Activated CD8-positive, alpha-beta T cell treated with anti-CD3 and anti-CD28 coated beads for 36 hours (primary cell): ENCODE measurements at places on chromosomes 2 and 18. TPM values are rescaled to one million over a fixed set of nuclear protein-coding genes. Genes with fewer than 3 reads are reported as not detected.

GRCh38 chr2:10285556-10286198 lies 17.0 kb upstream of the HPCAL1 start:
- no peak for DNase-seq
- no peaks in the 10 kb centered on the region for H3K36me3 ChIP-seq
- no peak overlapping the region for H3K27ac ChIP-seq
- H3K4me3 ChIP-seq = no peak overlapping the region
- peaks cover 6% of the 10 kb centered on the region for H3K4me1 ChIP-seq

DNA sequence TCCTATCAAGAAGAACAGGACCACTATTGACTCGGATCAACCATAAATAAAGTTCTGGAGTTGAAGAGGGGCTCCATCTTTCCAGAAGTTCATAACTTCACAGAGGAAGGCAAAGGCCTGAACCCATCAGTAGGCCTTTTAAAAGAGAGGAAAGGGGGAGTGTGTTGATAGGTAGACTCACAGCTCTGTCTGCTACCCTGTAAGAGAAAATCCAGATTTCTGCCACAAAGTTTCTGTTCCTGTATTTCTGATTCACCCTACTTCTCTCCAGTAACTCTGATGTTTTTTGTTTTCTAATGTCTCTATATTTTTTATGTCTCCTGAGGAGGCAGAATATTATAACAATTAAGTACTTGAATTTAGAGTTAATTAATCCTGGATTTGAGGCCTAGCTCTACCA lies 564.0 kb downstream of the TNS1 start:
- DNase-seq = no peak
- no peaks in the 10 kb centered on the region for H3K27me3 ChIP-seq
- H3K36me3 ChIP-seq = no peaks in the 10 kb centered on the region
- no peak overlapping the region for H3K27ac ChIP-seq

GRCh38 chr2:235851828-235852525 lies 316.2 kb downstream of the GBX2 start:
- no peaks in the 10 kb centered on the region for H3K36me3 ChIP-seq
- no peak overlapping the region for H3K4me3 ChIP-seq
- no peaks in the 10 kb centered on the region for H3K4me1 ChIP-seq
- H3K27me3 ChIP-seq = no peaks in the 10 kb centered on the region

DNA sequence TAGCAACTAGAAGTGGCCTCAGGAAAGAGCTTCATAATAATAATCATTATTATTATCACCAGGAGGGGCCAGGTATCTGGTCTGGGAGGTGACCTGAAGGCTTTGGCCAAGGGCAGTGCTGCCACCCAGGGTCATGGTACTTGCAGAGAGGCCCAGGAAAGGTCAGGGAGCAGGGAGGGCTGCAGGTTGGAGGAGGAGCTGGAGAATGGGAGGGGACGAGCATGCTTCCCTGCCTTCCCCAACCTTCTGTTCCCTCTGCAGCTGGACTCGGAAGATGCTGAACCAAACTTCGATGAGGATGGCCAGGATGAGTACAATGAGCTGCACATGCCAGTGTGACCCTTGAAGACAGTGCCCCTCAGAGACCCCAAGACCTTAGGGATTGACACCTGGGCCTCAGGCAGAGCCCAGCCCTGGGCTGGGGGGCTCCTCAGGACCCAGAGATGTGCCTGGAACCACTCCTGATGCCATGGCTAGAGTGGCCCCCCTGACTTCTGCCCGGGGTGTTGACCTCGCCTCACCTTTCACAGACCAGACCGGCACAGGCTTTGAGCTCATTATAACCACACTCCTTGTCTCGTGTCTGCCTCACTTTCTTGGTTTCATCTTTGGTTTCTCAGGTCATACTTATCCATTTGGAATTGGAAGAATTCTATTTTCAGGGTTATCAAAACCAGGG lies 14.1 kb downstream of the SLC4A3 start:
- H3K36me3 ChIP-seq = no peaks in the 10 kb centered on the region
- no peak overlapping the region for H3K27ac ChIP-seq
- H3K4me1 ChIP-seq = peaks cover 12% of the 10 kb centered on the region
- peaks cover 14% of the 10 kb centered on the region for H3K27me3 ChIP-seq
- no peak for DNase-seq
- no peak overlapping the region for H3K4me3 ChIP-seq

GRCh38 chr2:41872646-41873045 lies 175.2 kb upstream of the PKDCC start:
- no peaks in the 10 kb centered on the region for H3K36me3 ChIP-seq
- H3K27me3 ChIP-seq = no peaks in the 10 kb centered on the region

GRCh38 chr2:27431395-27431794 lies 3.0 kb downstream of the NRBP1 start:
- H3K36me3 ChIP-seq = peaks cover 40% of the 10 kb centered on the region
- H3K27ac ChIP-seq = peak overlapping the region; percentile 96
- peak; percentile 64 for DNase-seq
- peak overlapping the region; percentile 53 for H3K4me3 ChIP-seq

- peaks cover 33% of the 10 kb centered on the region for H3K27me3 ChIP-seq
- H3K4me3 ChIP-seq = no peak overlapping the region
- peak; percentile 67 for DNase-seq
- H3K36me3 ChIP-seq = no peaks in the 10 kb centered on the region
- H3K27ac ChIP-seq = no peak overlapping the region
Observed at GRCh38 chr18:48455555-48456478, 46.6 kb upstream of the ZBTB7C start.

DNA sequence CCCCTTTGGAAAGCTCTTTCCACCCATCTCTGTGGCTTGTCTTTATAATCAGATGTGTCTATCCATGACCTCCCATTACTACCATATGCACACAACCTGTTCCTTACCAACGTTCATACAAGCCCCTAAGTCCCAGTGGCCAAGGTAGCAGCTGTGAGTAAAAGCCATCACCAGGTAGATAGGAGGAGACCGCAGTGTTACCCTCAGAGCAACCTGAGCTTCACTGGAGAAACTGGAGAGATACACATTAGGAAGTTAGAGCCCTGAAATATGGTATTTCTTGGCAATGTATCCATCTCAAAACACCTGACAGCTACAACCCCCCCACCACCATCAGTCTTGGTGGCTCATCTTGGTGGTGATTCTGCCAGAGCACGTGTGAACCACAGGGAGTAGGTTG lies 26.0 kb downstream of the LOXHD1 start:
- H3K4me1 ChIP-seq = peaks cover 12% of the 10 kb centered on the region
- H3K27ac ChIP-seq = no peak overlapping the region
- H3K4me3 ChIP-seq = no peak overlapping the region
- no peaks in the 10 kb centered on the region for H3K36me3 ChIP-seq

DNA sequence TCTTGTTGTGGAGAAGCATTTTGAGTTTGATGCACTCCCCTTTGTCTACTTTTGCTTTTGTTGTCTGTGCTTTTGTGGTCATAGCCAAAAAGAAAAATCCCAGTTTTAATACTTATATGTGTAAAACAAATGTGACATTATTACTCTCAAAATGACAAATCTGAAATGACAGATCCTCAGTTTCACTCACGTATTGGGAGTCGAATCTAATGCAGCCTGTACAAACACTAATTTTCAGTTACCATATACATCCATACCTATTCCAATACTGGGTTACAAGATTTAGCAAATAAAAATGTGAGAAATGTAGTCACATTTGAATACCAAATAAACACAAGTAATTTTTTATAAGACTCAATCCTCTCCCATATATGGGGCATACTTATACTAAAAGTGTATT lies 148.2 kb upstream of the ZNF516 start:
- peaks cover 2% of the 10 kb centered on the region for H3K4me1 ChIP-seq
- DNase-seq = no peak
- H3K36me3 ChIP-seq = no peaks in the 10 kb centered on the region

DNA sequence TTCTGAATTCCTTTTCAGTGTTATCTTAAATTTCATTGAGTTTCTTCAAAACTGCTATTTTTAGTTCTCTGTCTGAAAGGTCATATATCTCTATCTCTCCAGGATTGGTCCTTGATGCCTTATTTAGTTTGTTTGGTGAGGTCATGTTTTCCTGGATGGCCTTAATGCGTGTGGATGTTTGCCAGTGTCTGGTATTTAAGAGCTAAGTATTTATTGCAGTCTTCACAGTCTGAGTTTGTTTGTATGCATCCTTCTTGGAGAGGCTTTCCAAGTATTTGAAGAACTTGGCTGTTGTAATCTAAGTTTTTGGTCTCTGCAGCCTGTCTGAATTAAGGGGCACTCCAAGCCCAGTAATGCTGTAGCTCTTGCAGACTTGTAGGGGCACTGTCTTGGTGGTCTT lies 249.3 kb downstream of the ZNF385B start:
- no peak overlapping the region for H3K27ac ChIP-seq
- no peak overlapping the region for H3K4me3 ChIP-seq
- no peaks in the 10 kb centered on the region for H3K36me3 ChIP-seq
- H3K27me3 ChIP-seq = peaks cover 3% of the 10 kb centered on the region
- H3K4me1 ChIP-seq = no peaks in the 10 kb centered on the region

- H3K4me3 ChIP-seq = no peak overlapping the region
- H3K4me1 ChIP-seq = no peaks in the 10 kb centered on the region
- H3K36me3 ChIP-seq = no peaks in the 10 kb centered on the region
- no peaks in the 10 kb centered on the region for H3K27me3 ChIP-seq
- H3K27ac ChIP-seq = no peak overlapping the region
Observed at GRCh38 chr2:11904029-11904428, 157.6 kb downstream of the LPIN1 start.

DNA sequence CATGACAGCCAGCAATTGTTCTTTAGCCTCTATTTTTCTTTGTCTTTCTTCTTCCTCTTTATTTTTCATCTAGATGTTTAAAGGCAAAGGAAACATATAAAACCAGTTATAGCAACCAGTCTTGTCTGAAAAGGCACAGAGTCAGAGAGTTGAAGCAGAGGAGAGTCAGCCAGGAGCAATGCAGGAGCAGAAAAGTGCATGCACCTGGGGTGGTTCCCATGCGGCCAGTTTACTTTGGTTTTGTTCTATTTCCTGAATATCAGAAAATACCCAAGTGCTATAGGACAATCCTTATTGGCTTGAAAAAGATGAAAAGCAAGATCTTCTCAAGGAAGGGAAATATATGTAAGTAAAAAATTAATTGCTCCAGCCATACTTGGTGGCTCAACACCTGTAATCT lies 44.9 kb downstream of the CFAP210 start:
- H3K27me3 ChIP-seq = peaks cover 13% of the 10 kb centered on the region
- H3K4me1 ChIP-seq = peaks cover 2% of the 10 kb centered on the region
- H3K4me3 ChIP-seq = no peak overlapping the region
- H3K36me3 ChIP-seq = no peaks in the 10 kb centered on the region
- no peak overlapping the region for H3K27ac ChIP-seq
- DNase-seq = no peak

DNA sequence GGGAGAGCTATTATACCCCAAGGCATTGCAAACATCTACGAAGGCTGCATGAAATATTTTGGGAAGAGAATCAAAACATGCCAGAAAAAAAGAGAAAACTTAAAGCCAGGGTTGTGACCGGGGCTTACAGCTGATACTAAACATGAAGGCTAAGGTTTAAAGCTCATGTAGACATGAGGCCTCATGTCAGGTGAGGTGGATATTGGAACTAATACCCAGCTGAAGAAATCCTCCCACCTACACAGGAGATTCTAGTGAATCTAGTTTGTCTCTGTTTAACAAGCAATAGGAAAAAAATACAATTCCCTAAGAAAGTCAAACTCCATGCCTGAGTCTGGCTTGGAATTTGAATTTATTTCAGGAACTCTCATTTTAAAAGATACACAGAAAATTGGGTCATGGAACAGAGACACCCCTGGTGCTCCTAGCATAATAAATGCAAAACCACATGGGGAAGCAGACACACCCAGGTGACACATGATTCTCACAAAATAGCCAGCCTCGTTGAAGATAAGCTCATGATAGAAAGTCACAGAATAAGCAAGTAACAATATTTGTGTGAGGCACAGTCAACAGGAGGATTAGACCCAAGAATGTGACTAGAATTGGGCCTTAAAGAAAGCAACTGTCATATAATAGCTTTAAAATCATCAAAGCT lies 42.2 kb downstream of the UPP2 start:
- no peak overlapping the region for H3K27ac ChIP-seq
- no peak overlapping the region for H3K4me3 ChIP-seq
- DNase-seq = no peak
- H3K27me3 ChIP-seq = peaks cover 13% of the 10 kb centered on the region

GRCh38 chr2:69936906-69937305 lies 22.0 kb downstream of the MXD1 start:
- H3K36me3 ChIP-seq = peaks cover 13% of the 10 kb centered on the region
- H3K4me3 ChIP-seq = no peak overlapping the region
- H3K27ac ChIP-seq = no peak overlapping the region
- DNase-seq = no peak
- no peaks in the 10 kb centered on the region for H3K27me3 ChIP-seq

DNA sequence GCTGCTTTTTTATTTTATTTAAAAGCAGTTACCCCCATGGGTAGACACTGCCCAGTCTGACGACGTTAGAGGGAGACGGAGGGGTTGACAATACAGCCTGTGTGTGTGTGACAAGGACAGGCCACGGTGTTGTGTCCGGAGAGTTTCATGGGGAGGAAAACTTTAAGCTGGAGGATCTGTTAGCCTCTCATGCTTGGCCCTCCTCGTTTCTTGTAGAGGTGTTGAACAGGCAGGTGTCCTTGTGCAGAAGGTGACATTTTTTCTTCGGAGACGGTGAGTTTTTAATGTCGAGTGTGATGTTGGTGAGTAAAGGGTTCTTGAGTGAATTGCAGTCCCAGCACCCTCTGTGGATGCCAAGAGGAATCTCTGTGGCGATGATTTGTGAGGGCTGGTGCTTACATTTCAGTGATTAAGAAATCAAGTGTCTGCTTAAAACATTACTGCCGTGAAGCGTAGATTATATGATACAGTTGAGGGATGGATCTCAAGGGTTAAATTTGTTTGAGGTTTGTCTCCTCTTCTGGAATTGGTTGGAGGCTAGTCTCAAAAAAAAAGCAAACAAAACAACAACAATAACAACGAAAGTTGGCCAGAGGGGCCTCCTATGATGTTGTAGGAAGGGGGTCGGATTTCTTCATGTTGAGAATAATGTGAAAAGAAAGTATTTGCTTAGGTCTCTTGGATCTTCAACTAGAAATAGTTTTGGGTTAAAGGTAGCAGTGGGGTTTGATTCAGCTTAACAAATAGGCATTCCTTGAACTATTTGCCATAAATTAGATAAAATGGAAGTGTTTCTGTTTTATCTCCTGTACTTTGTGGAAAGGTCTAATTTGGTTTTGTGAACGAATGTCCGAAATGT lies 1.6 kb downstream of the NCOA1 start:
- peaks cover 54% of the 10 kb centered on the region for H3K4me1 ChIP-seq
- H3K4me3 ChIP-seq = peak overlapping the region; percentile 75
- no peaks in the 10 kb centered on the region for H3K36me3 ChIP-seq
- DNase-seq = no peak
- no peaks in the 10 kb centered on the region for H3K27me3 ChIP-seq

DNA sequence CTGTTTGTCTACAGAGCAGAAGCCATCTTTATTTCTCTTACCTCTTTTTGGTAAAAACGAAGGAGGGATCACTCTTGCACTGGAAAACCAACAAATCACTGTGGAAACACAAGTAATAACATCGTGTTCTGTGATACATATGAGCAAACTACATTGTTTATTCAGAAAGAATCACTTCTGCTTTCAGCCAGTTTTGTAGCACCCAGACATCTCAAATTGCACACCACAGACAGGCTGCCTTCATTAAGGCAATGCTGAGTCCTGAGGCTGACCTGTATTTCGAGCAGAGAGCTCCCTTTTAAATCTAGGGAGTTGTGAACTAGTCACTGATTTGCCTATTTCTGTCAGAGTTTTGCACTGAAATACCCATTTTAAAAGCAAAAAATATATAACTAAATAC lies 1003.2 kb upstream of the FAM98A start:
- H3K4me3 ChIP-seq = no peak overlapping the region
- no peak for DNase-seq
- no peak overlapping the region for H3K27ac ChIP-seq
- no peaks in the 10 kb centered on the region for H3K4me1 ChIP-seq
- H3K27me3 ChIP-seq = no peaks in the 10 kb centered on the region

The INPP4A gene
- 46.7 TPM for total RNA-seq

The GPBAR1 gene
- total RNA-seq = 0.16 TPM

The BOLL gene
- total RNA-seq = not detected

The MPPE1 gene
- total RNA-seq = 21.7 TPM

The TDRD15 gene
- not detected for total RNA-seq

The CNTNAP5 gene
- not detected for total RNA-seq
